ENCODE measurements at places on chromosomes 3 and 15. TPM values are rescaled to one million over a fixed set of nuclear protein-coding genes. Genes with fewer than 3 reads are reported as not detected.

Gene SLC28A1
- total RNA-seq: not detected

Gene RRP9
- 34.5 TPM for total RNA-seq

Gene CACNA2D3
- total RNA-seq: not detected

Gene ZNF80
- total RNA-seq: not detected

Gene TMCO5A
- not detected for total RNA-seq

Gene CLDN18
- not detected for total RNA-seq

Gene TM6SF1
- 4.2 TPM for total RNA-seq

Gene RAD54L2
- 7.6 TPM for total RNA-seq

Gene CLASP2
- 21.7 TPM for total RNA-seq

Gene SPATA12
- under 0.01 TPM for total RNA-seq

Data from bronchus fibroblast of lung (primary cell).